Omental fat pad (tissue), 4 donors: ENCODE measurements at places on chromosomes 3 and 15. TPM values are rescaled to one million over a fixed set of nuclear protein-coding genes. Genes with fewer than 3 reads are reported as not detected.

Gene GNB5
- total RNA-seq = 19.0 TPM

Gene MESP1
- total RNA-seq = 4.0 TPM

Gene DUOXA2
- total RNA-seq = not detected

Gene NXPE3
- total RNA-seq = 10.2 TPM

Gene NR1I2
- total RNA-seq = not detected

Gene MRPS11
- 48.1 TPM for total RNA-seq

Gene ISLR
- 110 TPM for total RNA-seq

Gene SLC27A2
- total RNA-seq = 8.8 TPM

DNA sequence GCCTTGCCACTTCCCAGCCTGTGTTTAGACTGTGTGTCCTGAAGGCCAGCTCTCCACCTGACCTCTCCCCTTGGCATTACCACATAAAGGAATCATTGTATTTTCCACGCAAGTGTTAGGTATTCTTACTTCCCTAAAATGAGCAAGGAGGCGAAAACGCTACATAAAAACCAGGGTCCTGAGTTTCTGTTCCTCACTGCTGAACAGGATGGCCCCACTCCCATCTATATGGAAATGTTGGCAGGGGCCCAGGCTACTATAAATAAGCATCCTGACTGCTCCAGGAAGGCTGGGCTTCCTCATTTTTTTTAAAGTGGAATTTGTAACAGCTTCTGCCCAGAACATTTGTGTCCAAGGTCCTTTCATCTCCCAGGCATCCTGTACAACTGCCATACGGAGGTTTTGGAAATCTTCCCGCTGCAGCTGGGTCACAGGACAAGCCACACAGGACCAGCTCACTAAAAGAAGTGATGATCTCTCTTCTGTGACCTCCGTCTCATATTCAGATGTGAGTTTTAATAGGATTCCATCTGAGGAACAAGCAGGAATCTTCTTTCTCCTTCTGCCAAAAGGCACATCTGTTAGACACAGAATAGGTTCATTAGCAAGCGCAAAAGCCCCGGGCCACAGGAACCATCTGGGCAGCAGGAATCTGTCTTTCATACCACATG is 56.4 kb upstream of the LIMD1 start:
- DNase-seq = no peak

DNA sequence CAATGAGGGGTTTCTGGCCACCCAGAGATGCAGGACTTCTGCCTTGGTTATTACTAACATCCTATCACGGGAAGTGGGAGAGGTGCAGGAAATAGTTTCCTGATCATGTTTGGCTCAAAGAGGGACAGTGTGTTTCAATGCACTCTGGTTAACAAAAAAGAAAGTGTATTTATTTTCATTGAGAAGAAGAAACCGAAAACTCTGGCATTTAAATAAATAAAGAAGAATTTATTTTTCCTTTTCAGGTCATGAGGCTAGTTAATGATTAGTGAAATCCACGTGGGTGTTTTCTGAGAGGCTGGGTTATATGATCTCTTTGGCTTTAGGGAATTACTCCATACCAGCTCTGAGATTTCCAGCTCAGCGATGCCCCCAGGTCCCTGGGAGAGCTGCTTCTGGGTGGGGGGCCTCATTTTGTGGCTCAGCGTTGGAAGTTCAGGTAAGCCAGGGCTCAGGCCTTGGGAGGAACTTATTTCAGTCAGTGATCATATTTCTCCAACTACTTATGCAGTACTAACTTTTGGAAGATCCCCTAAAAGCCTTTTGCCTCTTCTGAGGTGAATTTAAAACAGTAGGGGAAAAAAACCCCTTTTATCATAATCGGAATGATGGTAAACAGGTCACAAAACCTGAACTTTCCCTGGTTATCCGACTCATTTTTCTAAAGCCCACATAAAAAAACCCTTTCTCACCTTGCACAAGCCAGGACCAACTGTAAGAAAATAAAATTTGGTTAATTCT is at the start of gene PLA1A:
TSS of gene PLA1A (plus strand) at position 338 of the 741 bp plus-strand sequence. CDS start at position 367, 29 bp downstream.
- no peak for DNase-seq

GRCh38 chr3:8489278-8489792 is 12.3 kb upstream of the LMCD1 start:
- no peak for DNase-seq

GRCh38 chr3:141811348-141811747 is 48.1 kb downstream of the GRK7 start:
- DNase-seq = no peak

GRCh38 chr3:53493963-53494791 is at the start of gene CACNA1D:
Gene CACNA1D (plus strand): TSS chr3:53494611. CDS start chr3:53495167, 556 bp downstream.
- DNase-seq = no peak

DNA sequence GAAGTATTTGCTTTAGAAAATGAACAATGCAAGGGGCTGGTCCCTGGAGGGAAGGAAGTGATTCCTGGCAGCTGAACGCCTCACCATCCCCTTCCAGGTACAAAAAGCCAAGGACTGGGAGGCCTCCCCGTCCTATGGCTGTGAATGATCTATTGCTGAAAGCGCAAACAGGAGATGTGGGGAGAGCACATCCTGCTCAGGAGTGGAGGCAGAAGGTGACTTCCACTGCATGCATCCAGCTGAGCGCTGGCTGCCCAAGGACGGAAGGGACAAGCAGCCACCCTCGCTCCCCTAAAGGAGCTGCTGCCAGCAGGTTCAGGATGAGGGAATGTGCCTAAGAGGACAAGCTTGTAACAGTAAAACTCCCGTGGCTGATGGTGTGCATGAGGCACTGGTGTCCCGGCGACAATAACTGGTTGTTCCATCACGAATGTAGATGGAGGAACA is 41.4 kb downstream of the ABTB1 start:
- DNase-seq = no peak

GRCh38 chr3:132239587-132239986 is 77.6 kb upstream of the ACP3 start:
- DNase-seq = no peak

DNA sequence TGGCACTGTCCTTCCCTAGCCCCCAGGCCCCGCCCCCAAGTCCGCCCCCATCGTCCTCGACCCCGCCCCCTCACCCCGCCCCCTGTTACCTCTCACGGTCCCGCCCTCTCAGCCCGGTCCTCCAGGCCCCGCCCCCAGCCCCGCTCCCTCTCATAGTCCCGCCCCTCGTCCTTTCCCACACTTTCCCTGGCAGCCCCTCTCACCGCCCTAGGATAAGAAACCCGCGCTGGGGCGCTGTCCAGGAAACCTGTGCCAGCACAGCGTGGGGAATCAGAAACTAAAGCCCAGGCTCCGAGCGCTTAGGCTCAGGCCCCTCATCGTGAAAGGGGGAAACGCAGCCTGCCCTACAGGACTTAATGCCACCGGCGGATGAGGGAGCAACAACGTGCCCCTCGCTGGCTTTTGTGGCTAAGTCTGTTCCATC is 20.9 kb downstream of the TRPM1 start:
- no peak for DNase-seq

- DNase-seq = no peak
These were observed 288.8 kb downstream of the ZBTB20 start for GRCh38 chr3:114858329-114858728.
